ENCODE measurements at places on chromosomes 16 and 17.

DNA sequence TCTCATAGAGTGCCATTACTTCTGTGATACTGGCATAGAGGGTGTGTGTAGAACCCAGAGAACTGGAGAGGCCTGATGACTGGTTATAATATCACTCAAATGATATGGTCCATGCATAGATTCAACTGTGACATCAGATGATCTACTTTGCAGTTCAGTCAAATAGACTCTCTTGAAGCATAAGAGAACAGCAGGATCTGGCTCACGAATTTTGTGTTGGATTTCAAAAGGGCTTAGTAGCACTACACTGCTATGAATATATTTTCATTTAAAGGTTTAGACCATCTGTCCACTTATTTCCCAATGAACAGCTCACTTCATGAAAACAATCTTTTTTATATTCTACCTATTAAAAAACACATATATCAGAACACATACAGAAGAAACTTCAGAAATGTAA is 119.7 kb downstream of the KIF2B start:
- DNase-seq: no peak

DNA sequence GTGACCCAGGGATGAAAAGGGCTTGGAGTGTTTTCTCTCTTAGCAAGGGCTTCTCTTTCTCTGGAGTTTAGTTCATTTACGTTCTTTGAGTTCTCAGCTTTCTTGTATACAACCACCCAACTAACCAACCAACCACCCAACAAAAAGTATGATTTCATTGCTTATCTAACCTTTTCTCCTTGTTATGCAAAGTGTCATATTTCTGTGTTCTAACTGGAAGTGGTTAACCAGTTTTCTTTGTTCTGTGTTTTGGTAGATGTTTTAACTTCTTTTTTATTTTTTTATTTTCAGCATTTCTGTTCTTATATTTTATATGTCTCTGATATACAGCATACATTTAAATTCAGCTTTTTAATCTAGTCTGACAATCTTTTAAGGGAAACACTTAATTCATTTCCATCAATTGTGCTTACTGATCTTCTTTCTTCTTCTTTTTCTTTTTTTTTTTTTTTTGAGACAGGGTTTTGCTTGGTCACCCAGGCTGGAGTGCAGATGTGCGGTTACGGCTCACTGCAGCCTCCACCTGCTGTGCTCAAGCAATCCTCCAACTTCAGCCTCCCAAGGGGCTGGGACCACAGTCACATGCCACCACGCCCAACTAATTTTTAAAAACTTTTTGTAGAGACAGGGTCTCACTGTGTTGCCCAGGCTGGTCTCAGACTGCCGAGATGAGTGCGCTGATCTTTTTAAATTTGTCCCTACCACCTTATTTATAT is 29.6 kb downstream of the NLK start:
- DNase-seq: no peak

DNA sequence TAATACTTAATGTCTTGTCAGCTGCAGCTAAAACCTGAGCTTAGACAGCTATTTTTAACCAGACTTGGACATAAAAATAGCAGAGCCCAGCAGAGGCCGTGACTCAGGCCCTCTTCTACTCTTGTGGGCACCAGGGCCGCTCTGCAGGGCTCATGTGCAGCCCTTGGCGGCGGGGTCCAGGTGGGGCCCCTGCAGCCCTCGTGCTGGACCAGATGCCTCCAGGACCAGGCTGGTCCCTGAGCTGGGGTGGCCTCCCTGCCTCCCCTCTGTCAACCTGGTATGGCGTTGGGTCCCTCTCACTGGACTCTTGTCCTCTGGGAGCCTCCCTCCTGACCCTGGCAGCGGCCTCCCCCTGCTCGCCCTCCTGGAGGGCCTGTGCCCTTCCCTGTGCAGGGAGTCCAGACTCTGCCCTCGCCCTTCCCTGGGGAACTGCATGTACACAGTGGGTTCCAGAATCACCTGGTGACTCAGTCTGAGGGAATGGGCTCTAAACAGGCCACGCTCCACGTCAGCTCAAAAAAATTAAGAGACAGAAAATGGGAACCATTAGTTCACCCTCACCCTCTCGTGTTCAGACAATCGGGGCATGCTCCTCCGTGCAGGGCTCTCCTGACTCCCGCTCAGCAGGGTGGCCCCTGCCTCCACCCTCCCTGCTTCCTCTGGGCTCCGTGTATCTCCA is 9.7 kb downstream of the CDK5R1 start:
- DNase-seq: no peak

GRCh38 chr17:58560511-58560910 is 46.1 kb upstream of the MTMR4 start:
- no peak for DNase-seq

DNA sequence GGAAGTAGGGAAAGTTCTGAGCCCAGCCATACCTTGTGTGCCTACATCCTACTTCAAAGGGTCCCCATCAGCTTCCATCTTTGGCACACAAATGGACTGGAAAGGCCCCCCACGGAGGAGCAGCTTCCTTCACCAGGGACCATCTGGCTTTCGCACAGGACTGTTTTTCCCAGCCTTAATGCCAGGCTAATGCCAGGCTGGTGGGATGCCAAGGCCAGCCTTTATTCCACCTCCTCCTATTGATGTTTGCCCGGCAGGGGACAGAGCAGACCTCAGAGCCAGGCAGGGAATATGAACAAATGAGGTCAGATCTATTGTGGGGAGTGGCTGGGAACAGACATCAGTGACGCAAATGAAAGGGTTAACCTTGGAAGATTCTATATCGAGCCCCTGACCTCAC is 5.7 kb downstream of the GPR179 start:
- no peak for DNase-seq

DNA sequence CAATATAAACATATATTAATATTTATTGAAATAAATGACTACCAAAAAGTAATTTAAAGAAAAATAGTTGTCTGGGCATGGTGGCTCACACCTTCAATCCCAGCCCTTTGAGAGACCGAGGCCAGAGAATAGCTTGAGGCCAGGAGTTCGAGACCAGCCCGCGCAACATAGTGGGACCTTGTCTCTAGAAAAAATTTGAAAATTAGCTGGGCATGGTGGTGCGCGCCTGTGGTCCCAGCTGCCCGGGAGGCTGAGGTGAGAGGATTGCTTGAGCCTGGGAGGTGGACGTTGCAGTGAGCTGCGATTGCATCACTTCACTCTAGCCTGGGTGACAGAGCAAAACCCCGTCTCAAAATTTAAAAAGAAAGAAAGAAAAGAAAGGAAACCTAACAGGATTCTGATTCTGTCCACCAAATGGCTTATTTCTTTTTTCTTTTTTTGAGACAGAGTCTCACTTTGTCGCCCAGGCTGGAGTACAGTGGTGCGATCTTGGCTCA is 3.4 kb upstream of the BPTF start:
- DNase-seq: no peak

DNA sequence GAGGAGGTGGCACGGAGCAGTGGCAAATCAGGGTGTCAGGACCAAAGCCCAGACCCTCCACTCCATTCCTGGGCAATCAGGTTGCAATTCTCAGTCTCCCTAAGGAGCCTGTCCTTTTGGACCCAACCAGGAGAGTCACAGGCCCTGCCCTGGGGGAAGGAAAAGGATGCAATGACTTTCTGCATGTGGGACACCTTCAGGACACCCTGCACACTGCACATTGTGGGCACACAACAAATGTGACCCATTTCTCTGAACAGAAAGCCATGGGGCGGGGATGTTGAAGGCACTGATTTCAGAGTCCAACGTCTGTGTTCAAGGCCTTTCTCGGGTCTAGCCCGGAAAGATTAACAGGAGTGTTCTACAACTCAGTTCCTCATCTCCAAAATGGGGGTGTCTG is 286.2 kb upstream of the FOXF1 start:
- DNase-seq: no peak

GRCh38 chr16:70529051-70529777 is 5.6 kb downstream of the SF3B3 start:
- DNase-seq: no peak

GRCh38 chr17:51119415-51120356 is 982 bp downstream of the SPAG9 start:
- DNase-seq: no peak

GRCh38 chr17:7409716-7410115 is 2.1 kb downstream of the NLGN2 start:
- DNase-seq: no peak

- DNase-seq: no peak
Observed at GRCh38 chr17:66255112-66255511, 25.9 kb upstream of the APOH start.

DNA sequence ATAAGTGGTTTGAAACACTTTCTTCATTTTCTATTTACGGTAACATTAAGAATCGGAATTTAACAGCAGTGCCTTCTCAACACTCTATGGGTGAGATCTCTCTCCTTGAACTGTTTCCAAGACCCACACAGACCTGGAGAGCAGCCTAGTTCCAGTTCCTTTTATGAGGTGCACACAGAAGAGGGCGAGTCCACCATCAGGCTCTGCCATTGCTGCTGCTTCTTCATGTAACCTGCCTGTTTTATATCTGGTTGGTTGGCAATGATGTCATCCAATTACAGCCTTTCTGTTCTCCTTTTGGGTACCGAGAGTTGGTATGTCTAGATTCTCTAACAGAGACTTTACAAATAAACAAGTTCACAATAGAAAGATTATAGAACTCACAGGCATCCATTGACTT is 225.7 kb downstream of the UTP18 start:
- DNase-seq: no peak

- DNase-seq: no peak
Observed at GRCh38 chr17:18280249-18280648, 19.8 kb downstream of the MIEF2 start.

DNA sequence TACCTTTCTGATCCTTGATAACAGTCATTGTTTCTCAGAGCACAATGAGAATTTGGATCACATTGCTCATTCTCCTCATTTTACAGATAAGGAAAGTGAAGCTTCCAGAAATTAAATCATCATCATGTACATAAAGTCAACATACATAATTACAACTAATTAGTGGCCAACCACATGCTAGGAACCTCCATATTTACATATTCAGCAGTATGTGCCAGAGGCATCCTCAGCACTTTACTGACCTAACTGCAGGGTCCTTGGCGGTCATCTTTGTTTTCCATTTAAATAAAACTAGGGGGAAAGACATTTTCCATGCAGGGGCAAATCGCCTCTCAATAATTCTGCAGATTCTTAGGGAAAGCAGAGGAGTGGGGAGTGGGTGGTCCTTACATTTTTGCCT is 752.9 kb downstream of the KCNJ2 start:
- DNase-seq: no peak

- no peak for DNase-seq
Observed at GRCh38 chr16:56997931-56998330, 8.6 kb downstream of the NLRC5 start.

DNA sequence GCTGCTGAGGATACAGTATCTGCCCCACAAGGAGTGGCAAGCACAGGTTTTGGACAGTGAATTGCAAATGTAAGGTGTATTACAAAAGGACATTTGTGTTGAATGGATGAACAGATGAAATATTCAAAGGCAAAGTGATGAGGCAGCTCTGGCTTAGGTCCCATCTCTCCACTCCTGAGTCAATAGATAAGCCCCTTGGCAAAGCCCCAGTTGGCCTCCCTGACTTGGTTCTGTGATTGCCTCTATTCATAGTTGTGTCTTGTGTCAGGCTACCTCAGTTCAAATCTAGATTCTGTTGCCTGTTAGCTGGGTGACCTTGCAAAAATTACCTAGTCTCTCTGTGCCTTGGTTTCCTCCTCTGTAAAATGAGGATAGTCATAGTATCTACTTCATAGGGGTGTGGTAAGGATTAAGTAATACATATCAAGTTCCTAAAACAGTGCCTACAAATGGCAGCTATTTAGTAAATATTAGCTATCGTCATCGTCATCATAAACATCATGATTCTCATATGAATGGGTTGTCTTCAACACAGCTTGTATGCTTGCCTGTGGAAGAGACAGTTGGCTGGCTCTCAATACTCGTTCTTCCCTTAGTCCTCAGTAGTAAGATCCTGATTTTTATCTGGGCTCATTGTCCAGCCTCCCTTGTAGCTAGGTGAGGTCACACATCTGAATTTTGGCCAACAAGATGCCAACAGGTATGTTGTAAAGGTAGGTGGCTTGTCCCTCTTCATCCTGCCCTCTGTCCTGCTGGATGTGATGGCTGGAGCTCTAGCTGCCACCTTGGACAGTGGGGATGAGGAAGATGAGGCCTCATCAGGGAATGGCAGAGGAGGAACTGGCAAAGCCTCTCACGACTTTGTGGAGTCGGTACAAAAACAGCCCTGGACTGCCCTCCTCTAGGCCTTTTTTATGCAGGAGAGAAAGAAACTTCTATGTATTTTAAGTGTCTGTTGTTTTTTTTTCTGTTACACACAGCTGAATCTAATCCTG is 2.1 kb upstream of the MFAP4 start:
- DNase-seq: no peak

DNA sequence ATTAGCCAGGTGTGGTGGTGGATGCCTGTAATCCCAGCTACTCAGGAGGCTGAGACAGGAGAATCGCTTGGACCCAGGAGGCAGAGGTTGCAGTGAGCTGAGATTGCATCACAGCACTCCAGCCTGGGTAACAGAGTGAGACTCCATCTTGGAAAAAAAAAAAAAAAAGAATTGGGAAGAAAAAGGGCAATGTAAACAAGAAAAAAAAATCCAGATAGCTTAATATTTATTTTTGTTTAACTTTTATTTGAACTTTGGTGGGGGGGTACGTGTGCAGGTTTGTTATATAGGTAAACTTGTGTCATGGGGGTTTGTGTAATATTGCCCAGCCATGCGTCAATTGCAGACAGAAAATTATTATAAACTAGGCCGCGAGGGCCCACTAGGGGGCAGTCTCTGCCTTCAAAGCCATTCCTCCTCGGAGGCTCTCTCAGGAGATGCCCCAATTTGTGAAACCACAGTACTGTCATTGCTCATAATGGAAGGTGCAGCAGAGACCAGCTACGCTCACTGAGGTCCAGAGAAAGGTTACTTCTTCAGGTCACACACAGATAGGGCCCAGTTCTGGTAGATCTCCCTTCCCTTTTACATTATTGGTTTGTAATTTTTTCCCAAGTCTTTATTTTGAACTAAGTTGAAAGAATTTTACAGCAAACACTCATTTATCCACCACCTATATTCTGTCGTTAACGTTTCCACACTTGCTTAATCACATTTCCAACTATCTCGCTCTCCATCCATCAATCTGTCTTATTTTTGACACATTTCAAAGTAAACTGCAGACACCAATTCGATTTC is 206.2 kb downstream of the PRKCB start:
- peak; percentile 27 for DNase-seq

GRCh38 chr17:69908626-69909368 is 166.2 kb upstream of the KCNJ16 start:
- DNase-seq: no peak

GRCh38 chr16:49023050-49023449 is 258.6 kb downstream of the CBLN1 start:
- peak; percentile 64 for DNase-seq

- no peak for DNase-seq
Observed at GRCh38 chr17:17098551-17099179, 56.4 kb downstream of the MPRIP start.

DNA sequence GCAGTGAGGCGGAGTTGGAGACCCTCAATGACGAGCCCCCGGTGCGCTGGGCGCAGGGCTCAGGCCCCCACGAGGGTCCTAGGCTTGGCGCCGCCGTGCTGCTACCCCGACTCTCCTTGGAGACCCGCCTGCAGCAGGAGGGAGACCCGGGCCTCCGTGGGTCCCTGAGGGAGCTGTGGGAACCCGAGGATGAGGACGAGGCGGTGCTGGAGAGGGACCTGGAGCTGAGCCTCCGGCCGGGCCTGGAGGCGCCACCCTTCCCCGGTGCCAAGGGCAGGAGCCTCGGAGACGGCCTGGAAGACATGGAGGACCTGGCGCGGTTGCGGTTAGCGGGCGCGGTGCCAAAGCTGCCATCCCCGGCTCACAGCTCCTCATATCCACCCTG is 2.3 kb downstream of the MYO15B start:
- DNase-seq: no peak

Measured in HFF-Myc (cell line).